GM12878 (cell line): ENCODE measurements at places on chromosomes 12 and 14. TPM values are rescaled to one million over a fixed set of nuclear protein-coding genes. Genes with fewer than 3 reads are reported as not detected.

Gene TTC8
- 1.7 and 2.0 TPM in 2 replicates for total RNA-seq

Gene BMAL2
- total RNA-seq: 47.2 and 51.7 TPM in 2 replicates

Gene NOS1
- 0.03 TPM in 1 of 2 replicates, not detected in the other for total RNA-seq

Gene OR6C75
- total RNA-seq: not detected in 2 replicates

- no peak for DNase-seq
- H3K4me3 ChIP-seq: no peak overlapping the region
- no peaks in the 10 kb centered on the region for H3K27me3 ChIP-seq
- no peaks in the 10 kb centered on the region for H3K4me1 ChIP-seq
- H3K36me3 ChIP-seq: peaks cover 11% of the 10 kb centered on the region
Observed at GRCh38 chr14:55620981-55621380, 41.0 kb downstream of the KTN1 start.

- H3K27ac ChIP-seq: no peak overlapping the region
- H3K27me3 ChIP-seq: no peaks in the 10 kb centered on the region
- H3K4me1 ChIP-seq: peaks cover 13% of the 10 kb centered on the region
- no peak for DNase-seq
- no peaks in the 10 kb centered on the region for H3K36me3 ChIP-seq
Observed at GRCh38 chr14:90456551-90456950, 59.7 kb downstream of the CALM1 start.

DNA sequence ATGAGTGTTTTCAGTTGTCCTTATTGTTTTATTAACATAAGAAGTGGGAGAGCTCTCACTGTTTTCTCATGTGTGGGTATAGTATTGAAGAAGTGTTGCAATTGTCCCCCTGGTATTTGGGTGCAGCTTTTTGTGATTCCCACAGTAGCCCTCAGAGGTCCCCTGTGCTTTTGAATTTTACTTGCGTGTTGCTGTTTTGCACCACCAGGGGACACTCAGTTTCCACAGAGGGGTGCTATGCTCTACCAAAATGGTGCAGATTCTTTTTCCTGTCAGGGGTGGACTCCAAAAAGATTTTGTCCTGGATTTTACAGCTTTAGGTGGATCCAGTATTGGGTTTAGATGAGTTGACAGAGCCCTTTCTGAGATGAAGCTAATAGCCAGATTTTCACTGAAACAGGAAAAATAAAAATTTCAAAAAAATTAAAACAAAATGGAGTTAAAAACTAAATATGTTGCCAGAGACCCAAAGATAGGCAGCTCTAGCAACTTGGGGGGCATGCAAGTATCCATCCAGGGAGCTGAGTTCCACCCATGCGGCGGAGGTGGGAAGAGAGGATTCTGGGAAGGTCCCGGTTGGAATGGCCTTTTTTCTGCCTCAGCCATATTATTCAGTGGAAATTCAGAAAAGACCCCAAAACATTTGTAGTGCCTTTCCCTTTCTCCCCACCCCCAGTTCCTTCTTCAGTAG, 50.2 kb downstream of the TTLL5 start:
- H3K27me3 ChIP-seq: no peaks in the 10 kb centered on the region
- H3K27ac ChIP-seq: no peak overlapping the region
- no peak for DNase-seq
- H3K36me3 ChIP-seq: no peaks in the 10 kb centered on the region
- peaks cover 6% of the 10 kb centered on the region for H3K4me1 ChIP-seq
